CD4-positive, alpha-beta T cell treated with Interleukin-1 beta for 1 hour (primary cell): ENCODE measurements at places on chromosomes 12 and 14.

- DNase-seq = no peak
These were observed 59.6 kb upstream of the ACTN1 start for GRCh38 chr14:69038455-69039287.

GRCh38 chr12:122793685-122794106 lies 19.3 kb downstream of the CCDC62 start:
- peak; percentile 64 for DNase-seq

DNA sequence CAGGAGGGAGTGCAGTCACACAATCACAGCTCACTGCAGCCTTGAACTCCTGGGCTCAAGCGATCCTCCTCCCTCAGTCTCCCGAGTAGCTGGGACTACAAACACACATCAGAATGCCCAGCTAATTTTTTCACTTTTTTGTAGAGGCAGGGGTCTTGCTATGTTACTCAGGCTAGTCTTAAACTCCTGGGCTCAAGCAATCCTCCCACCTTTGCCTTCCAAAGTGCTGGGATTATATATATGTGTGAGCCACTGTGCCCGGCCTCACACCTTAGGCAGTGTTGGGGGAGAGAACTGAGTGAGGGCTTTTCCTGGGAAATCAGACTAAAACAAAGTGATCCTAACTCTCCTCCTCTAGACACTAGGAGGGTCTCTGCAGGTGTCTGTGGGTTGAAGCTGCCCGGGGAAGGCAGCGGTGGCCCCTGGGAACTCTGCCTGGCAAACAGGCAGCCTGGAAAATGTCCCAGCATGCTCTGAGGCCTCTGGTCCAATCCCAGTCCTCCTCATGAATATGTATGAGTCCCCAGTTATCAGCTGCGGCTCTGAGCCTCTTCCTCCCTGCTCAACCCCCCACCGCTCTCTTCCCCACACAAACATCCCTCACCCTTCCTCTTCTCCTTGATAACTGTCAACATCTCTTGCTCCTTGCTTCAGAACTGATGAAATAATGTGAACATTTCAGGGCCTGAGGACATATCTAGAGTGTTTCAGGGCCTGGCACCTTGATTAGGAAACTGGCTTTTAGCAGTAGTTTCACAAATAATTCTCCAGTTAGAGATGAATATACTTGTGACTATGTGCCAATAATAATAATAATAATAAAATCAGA lies 7.9 kb upstream of the NAA25 start:
- DNase-seq = peak; percentile 31

DNA sequence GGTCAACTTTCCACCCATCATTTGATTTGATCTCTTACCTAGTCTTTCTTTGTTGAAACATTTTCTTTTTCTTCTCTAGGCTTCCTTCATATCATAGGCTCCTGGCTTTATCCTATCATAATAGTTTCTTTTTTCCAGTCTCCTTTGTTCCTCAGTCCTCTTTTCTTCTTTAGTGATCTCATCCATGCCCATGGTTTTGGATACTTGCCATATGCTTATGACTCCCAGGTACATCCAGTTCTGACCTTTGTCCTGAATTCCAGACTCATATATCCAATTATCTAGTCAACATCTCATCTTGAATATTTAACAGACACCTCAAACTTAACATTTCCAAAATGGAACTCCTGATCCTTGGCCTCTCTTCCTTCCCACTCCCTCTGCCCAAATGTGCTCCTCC lies 36.1 kb upstream of the KRAS start:
- no peak for DNase-seq

GRCh38 chr14:72883961-72884360 lies 9.9 kb downstream of the DPF3 start:
- DNase-seq = no peak

DNA sequence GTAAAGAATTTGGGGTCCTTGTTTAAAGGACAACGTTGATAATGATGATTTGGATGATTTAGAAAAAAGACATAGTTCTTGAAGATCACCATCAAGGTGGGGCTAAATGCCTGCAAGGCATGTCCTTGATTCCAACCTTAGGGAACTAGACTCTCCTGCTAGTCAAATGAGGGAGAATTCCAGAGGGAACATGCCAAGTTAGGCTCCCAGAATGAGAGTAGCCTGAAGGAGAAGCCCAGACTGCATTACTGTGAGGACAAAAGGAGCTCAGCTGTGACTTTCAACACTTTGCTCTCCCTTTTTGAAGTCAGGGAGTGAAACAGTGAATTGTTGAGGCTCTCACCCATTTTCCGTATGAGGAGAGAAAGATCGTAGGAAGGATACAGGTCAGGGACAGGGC lies 95.2 kb upstream of the TBX3 start:
- no peak for DNase-seq

DNA sequence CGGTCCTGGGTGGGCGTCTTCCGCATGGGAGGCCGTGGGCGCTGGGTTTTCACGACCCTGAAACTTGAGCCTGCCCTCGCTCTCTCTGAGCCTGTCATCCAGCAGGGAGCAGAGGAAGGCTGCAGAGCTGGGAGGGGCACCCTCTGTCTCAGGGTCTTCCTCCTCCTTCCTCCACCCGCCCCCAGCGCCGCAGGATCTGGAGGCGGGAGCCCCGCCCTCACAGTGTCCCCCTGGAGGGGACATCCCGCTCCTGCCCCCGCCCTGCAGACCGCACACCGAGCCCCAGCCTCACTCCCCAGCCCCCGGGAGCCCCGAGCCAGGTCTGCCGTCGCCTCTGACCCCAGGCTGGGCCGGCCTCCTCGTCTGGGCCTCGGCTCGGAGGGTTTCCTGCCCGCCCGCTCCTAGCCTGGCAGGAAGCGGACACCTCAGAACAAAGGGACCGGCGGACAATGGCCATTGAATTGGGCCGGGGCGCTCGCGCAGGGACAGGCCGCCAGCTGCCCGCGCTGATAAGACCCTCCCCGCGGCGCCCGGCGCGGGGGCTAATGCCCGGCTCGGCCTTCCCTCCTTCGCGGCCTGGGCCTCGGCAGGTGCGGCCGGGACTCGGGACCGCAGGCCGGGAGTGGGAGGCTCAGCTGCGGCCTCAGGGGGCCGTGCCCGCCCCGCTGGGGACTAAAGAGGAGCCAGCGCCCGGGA lies 15.3 kb upstream of the NUDT14 start:
- no peak for DNase-seq

- DNase-seq = no peak
These were observed 785 bp upstream of the NIN start for GRCh38 chr14:50831726-50832168.

DNA sequence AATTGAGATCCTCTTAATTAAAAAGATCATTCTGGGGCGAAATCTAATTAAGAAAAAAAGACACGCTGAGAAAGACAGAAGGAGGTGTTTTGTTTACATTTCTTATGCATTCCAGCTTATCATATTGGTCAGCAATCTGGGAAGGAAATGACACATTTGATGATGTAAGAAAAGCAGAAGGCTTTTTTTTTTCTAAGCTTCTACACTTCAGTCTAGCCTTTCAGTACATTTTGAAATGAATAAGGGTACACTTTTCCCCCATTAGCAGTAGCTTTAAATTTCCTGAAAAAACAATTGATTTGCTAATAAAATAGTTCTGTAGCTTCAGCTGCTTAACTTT lies 5.9 kb upstream of the GSC start:
- no peak for DNase-seq

DNA sequence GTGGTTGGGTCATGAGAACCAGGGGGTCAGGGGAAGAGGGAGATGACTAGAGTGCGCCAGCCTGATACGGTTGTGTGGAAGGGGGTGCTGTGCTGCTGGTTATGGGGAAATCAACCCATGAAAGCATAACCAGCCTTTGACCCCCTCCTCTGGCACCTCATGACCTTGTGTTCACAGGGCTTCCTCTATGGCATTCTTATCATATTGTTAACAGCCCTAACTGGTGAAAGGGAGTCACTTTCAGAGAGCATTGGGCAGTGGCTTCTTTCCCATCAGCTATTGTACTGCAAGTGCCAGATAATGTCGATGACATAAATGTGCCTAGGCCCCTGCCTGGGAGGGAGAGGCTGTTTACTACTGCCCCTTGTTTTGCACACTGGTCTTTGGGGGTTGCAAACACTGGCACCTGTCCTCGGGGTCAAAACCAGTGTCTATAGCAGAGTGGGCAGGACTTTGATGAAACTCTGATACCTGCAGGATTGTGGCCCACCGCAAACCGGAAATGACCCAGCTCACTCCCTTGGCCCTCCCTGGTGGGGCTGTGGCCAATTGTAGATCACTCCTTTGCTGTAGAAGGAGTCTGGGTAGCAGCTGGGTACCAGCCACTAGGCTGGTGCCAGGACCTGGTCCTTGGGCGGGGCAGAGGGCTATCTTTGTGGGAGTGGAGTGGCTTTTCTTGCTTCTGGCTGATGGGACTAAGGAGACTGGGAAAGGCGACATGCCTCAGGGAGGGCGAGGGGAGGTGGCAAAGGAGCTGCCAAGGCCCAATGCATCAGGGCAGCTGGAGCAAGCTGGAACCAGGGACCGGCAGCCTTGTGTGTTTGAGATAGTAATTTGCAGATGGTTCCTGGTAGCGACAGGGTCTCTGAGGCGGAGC lies 634 bp upstream of the TMEM63C start:
- DNase-seq = no peak

DNA sequence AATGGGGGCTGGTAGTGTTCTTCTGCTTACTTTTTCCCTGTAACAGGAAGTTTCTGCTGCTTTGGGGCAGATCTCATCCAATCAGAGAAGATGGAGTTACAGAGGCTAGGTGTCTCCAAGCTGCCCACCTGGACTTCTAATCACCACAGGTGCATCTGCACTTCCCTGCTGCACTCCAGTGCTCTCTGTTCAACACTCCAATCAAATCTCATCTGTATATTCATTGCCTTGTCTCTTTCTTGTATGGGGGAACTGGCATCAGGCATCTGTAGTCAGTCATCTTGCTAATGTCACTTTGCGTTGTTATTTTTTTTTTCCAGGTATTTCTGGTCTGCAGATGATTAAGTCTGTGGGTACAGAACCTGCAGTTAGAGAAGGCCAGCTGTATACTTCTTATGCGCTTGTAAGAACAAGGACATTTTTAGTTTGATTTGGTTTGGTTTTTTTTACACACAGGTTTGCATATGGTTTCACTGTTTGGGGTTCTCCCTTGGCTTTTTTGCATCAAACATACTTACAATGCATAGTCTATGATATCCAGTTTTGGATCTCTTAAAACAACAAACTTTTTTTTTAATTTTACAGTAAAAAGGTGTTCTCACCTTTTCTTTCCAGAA lies 116.0 kb downstream of the METTL25 start:
- DNase-seq = no peak

DNA sequence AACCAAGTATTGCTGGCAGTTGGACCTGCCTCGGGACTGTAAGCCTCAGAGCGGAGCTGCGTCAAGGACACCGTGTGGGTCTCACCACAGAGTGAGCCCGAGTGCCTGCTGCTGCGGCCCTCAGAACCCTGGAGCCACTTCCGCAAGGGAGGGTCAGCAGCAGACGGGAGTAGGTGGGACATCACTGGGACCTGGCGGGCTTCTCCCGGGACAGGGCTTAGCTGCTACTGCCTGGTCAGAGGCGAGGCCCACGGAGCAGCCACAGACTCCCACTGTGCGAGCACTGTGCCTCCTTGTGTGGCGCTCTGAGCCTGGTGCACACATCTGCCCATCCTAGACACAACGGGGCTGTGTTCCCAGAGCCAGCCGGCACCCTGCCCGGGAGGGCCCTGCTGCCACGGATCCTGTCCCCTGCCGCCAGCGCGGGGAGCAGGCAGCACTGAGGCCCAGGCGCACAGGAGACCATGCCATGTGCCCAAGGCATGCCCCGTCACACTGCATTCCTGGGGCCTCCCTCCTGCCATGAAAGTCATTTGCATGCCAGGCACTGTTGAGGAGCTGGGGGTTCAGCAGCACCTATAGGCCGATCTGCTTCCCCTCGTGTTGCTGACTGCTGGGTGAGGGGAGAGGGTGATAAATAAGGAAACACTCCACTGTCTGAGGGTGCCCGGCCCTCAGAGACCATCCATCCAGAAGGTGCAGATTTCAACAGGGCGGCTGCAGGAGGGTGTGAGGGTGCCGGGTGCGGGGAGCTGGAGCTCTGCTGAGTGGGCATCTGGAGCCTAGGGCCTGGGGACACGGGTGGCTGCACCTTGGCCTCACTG lies 10.0 kb downstream of the HIP1R start:
- DNase-seq = no peak
